ENCODE measurements at places on chromosomes 4 and X.

DNA sequence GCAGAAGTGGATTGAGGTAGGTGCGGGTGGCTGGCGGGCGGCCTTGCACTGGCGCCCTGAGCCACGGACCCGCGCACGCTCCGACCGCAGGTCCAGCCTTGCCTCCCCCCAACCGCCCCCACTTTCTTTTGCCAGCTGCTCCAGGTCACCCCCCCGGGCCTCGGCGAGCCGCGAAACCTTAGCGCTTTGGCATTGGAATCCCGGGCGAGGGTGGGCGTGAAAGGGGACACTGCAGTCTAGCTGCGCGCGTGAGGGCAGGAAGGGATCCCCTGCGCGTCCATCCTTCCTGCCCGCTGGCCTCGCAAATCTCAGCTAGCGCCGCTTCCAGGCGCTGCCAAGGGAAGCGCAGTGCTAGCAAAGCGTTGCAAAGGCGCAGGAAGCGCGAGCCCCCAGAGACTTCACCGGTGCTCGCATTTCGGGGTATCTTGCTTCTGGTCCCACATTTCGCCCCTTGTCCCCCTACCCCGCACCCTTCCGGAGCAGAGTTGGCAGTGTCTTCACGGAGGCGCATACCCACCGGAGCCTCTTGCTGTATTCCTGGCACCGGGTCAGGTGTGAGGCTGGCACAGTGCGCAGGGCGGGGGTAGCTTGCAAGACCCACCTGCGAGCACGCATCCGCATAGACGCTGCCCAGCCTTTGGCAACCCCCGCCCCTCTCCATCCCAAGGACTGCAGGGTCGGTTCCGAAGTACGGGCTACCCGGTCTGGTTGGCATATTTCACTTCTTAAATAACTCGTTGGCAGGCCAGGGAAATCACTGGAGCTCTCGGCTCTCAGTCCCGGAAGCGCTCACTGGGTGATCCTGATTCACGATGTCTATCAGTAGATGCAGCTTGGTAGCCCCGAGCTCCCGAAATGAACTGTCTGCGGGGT is 104.4 kb downstream of the UCHL1 start:
- no peak for DNase-seq

DNA sequence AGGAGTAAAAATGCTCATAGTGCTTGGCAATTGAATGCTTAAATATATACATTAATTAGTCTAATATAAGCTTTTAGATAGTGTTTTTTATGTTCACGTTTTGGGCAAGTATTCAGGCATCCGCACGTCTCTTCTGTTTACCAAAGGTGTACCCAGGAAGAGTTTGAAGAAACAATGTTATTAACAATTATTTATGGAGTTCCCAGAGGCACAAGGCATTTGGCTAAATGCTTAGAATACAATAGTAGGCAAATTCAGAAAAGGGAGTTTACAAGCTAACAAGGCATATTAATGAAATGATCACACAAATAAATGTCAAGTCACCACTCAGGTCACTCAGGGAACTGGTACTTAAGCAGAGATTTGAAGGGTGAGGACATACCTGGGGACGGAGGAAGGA is 294.8 kb downstream of the TENM3 start:
- no peak for DNase-seq

- no peak for DNase-seq
Observed at GRCh38 chr4:183349673-183350072, 27.4 kb upstream of the CLDN24 start.

GRCh38 chrX:13005661-13006473 is 31.0 kb downstream of the TMSB4X start:
- no peak for DNase-seq

DNA sequence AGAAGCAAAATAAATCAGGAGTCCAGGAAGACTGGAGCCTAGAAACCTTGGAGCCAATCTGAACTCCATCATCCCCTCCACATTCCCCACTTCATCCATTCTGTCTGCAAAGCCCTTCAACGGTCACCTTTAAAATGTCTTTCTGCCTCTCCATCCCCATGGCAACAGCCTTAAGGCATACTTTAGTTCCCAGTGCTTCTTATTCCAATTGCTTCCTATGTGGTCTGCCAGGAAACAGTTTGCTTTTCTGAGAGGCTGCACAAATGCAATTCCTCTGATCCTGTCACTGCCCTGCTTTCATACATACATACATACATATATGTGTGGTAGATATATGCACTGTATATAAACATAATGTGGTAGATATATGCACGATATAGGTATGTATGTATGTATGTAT is 786 bp upstream of the MAGEH1 start:
- no peak for DNase-seq

DNA sequence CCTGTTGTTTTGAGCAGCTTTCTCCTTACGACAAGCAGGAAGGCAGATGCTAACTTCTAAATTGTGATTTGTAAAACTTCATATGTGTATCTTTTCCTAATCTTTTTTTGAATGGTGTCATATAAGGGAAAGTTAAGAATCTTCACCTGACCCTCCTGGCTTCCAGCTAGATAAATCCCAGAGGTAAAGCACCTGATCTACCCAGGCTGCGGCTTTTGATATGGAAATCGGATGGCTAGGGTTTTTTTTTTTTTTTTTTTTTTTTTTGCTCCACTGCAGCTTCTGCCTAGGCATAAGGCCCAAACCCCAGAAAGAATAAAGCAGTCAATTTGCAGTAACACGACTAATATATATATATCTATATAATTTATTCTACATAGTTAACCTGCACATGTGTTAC is 10.0 kb downstream of the MAB21L2 start:
- no peak for DNase-seq

GRCh38 chr4:166972071-166972470 is 262.2 kb downstream of the SPOCK3 start:
- DNase-seq, result no peak

DNA sequence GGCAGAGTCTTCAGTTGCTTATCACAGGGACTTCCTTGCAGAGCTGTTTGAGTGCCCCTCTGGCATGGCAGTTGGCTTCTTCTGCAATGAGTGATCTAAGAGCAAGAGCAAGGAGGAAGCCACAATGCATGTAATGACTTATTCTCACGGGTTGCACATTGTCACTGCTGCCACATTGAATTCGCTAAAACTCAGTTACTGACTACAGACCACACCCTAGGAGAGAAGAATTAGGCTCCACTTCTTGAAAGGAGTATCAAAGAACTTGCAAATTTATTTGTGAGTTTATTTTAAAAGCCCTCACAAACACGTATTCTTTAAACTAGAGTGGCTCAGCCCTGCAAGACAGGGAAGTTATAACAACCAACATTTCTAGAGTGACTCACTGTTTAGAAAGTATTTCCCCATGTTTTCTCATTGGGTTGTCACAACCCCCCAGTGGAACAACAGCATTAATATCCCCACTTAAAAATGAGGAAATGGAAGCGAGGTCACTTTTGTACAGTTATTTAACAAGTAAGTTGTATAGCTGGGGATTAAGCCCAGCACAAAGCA is 32.4 kb upstream of the RBPJ start:
- DNase-seq, result no peak

- DNase-seq, result no peak
Observed at GRCh38 chr4:186643501-186644310, 80.0 kb downstream of the FAT1 start.

DNA sequence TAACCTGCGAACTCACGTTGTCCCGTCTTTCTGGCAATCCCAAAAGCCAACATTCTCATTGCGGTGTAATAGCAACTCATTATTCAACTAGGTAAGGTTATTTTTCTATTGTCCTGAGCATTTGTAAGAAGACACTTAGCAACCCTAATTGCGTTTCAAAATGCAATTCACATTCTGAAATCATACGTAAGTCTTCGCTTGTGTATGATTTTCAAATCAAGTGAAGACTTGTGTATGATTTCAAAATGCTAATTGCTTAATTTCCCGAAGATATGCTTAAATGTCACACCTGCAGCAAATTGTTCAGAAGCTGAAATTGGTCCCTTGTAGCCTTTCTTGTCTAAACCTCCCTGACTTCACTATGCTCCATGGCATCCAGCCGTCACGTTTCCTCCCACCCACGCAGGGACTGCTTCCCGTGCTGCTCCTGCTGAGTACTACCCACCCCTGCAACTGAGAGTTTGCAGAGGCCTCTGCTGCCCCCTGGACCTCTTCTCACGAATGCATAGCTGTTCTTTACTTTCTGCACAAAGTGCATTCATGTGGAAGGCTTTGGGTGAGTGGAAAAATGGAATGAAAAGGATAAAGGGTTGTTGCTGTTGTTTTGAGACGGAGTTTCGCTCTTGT is 40.8 kb upstream of the CLDN24 start:
- DNase-seq, result no peak

GRCh38 chrX:7225338-7225737 is 77.4 kb upstream of the PUDP start:
- no peak for DNase-seq

DNA sequence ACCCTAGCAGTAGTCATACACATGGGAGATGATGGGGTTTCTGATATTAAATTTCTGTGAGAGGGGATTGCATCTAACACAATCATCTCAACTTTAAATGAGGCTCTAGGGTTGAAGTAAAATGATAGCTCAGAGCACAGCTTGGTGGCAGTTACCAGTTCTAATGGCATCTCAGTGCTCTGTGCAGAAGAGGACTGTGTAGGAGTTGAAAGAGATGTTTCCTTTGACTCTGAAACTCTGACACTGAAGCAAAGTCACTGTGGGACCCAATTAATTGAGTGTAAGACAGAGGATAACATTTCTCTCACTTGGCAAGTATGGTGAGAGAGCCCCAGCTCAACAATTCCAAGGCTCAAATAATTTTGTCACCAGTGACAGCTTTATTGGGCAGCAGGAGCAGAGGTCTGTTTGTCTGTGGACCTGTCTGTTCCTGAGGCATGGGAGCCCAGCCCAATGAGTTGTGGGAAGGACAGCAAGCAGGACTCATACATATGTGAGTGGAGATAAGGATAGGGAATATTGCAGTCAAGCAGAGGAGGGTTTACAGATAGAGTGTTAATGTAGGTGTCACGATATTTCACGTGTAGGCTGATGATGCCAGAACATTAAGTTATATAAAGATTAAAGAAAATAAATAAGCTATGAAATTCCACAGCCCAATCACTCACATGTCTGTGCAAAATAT is 76.7 kb upstream of the NAF1 start:
- DNase-seq, result no peak

DNA sequence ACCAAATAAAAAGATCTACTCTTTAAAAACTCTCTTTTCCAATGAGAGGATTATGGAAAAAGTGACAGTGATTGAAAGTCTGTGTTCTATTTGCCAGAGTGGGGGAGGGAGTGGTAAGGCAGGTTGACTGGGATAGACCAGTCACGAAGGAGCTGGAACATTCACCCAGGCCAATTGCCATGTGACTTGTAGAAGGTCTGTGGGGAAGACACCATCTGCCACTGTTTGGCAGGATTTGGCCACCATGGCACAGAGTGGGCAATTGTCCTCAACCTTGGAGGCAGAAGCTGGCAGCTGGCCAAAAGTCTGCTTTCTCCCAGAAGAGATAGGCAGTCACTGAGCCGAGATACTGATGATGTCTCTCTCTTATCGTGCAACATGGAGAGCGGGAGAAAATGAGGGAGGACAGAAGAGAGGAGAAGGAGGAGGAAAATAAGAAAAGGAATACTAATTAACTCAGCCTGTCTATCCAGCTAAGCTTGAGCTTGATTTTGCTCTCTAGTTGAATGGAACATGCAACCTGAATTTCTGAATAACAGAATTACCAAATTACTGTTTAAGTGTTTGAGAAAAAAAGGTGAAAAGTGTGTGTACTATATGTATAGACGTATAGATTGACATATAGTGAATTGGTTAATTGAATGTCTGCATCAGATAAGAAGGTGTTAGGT is 267.1 kb downstream of the ARHGAP24 start:
- no peak for DNase-seq

DNA sequence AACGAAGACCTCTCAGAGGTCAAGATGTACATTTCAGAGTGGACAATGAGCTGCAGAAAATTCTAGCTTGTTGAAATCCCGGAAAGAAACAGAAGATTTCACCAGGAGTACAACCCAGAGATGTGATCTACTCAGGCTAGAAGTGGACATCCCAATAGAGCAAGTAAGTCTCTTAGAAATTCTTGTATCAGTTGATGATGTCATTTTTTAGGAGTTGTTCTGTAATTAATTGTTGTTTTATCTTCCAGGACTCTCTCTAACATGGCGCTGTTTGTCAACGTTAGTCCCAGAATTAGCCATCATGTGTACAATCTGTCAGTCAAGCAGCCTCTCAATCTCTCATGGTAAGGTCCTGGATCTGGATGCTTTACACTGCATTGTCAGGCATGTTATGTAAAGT is 174.4 kb downstream of the GRIA3 start:
- no peak for DNase-seq

DNA sequence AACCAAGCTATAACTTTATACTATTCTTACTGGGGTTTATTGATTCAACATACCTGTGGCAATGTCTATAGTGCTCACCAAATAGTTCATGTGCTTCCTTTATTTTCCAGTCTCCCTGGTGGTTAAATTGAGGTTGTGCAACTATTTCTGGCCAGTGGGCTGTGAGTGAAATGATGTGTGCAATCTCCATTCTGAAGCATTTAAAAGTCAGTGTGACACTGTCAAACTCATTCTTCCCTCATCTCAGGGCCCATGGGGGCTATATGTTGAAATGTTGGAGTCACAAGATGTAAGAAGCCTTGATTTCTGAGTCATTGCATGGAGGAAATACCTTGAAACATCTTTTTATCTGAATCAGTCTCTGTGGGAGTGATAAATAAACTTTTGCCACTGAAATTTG is 414.3 kb upstream of the RPS6KA3 start:
- DNase-seq, result no peak

GRCh38 chr4:165293061-165293460 is 34.4 kb upstream of the MSMO1 start:
- DNase-seq, result no peak
